Amniotic epithelial cell (primary cell): ENCODE measurements at places on chromosomes 5 and 9.

DNA sequence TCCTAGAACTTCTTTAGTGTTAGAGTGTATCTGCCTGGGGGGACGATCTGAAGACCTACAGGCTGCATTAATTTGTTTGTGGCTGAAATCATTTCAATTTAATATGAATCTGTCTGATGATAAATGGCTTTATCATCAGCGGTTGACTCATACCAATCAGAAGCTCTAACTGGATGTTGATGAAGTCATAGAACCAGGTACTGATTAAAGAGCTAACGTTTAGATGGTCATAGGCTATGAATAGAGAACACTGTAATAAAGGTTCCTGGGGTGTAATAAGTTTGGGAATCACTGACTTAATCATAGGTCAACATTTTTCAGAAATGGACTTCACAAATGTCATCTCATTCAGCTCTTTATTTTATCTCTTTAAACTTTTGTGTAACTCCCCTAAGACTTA is 329.9 kb downstream of the MSX2 start:
- no peak for DNase-seq

DNA sequence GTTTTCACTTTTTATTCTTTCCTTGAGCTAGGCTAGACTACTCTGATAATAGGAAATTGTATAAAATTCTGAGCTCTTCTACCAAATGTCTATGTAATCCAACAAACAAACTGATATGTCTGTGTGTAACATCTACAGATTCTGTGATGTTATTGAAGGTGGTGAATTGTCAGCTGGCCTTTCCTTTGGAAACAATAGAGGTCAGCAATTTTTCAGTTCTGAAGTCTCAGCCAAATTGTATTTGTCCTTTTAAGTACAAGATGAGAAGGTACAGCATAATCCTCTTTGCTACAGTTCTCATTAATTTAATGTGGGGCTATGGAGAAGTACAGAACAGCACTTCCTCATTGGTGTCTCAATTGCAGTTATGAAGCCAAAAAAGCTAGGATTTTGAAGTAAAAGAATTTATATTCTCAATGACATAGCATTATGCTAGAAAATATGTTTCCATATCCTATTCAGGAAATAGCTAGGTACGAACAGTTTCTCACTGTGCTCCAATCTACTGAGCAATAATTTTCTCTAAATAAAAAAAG is 198.0 kb downstream of the HINT1 start:
- DNase-seq: no peak

GRCh38 chr5:92374859-92375258 is 991.7 kb upstream of the ARRDC3 start:
- DNase-seq: no peak

- DNase-seq: peak; percentile 57
Observed at GRCh38 chr9:87148331-87149104, 201.2 kb upstream of the GAS1 start.

- DNase-seq: no peak
Observed at GRCh38 chr5:54829102-54829501, 156.3 kb downstream of the ESM1 start.

DNA sequence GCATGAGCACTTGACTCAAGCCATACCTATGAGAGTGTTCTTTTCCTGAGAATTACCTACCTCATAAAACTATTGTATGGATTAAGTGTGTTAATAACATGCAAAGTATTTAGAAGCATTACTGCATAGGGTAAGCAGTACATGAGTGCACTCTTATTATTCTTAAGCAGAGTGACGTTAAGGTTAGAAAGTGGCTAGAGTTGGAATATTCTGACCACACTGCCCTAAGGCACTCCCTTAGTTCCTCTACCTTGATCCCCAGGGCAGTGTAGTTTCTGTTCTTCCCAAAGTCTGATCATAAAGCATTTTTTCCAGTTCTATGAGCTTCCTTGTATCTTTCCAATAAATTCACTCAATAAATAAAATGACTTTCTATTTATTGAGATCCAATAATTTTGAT is 189.2 kb downstream of the PCSK1 start:
- no peak for DNase-seq

GRCh38 chr5:168601972-168602371 is 22.8 kb upstream of the PANK3 start:
- DNase-seq: no peak

DNA sequence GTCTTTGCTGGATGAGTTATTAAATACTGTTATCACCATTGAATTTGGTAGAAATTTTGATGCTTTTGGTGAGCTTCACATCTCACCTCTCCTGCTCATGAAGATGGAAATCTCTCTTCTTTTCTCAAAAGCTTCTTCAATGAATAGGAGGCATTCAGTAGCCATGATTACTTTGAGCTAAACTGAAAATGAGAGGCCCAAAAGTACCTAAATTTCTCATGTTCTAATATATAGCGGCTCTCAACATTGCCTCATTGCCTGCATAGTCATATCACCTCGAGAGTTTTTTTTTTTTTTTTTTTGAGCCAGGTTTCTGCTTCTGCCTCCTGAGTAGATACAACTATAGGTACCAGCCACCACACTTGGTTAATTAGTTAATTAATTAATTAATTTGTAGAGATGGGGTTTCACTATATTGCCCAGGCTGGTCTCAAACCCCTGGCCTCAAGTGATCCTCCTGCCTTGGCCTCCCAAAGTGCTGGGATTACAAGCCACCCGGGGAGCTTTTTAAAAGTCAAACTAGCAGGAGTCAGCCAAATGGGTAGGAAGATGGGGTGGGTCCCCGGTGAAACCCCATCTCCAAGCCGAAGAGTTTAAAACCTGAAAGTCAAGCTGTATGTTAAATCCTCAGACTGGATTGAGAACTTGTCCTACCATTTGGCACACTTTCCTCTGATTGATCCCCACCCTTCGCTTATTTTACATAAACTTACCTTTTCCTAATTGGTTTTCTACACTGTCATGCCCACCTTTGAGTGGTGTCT is 169.0 kb downstream of the DOCK2 start:
- DNase-seq: no peak
